ENCODE measurements at places on chromosomes 11 and 22.

DNA sequence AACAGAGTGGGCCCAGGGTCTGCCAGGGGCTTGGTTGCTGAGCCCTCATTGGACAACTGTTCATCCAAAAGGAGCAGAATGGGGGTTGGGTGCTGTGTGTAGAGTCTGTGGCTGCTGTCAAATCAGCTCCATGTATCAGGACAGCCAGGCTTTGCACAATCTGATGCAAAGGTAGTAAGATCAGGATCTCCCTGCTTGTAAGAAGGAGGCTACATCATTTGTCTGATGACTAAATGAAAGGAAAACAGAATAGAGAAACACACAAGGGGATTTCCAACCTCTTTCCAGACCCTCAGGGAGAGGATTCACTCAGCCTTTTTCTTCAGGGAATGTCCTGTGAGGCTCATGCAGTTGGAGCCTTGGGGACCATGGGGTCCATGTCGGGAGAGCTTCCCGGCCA is 7.2 kb downstream of the MICAL2 start:
- DNase-seq: no peak

DNA sequence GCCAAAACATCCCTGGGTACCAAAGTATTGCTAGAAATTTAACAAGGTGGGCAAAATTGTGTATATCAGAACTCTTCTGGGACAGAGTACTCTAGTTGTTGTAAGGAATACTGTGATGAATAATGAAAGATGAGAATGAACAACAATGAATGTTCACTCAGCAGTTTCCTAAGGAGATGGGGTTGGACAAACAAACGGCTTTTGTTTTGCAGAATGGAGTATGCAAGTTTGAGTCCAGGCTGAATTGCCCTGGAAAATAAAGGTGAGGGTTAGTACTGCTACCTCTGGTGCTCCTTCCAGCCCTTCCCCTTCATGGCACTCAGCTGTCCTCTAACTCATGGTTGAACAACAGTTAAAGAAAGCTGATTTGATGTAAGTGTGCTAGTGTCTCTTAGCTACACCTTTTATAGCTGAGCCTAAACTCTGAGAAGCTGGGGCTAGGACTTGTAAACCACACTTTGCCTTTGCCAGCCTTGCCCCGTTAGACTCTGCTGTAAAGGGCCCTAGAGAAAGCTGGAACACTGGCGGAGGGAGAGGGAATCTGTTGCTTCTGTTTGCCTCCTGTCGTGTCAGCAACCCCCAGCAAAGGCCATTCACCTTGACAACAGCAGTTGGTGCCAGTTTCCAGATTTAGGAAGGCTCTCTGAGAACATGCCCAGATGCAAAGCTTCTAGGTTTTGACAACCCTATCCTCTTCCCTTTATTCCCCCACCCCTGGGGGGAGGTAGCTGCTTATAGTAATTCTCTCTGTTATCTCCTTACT is 41.2 kb upstream of the POLD3 start:
- no peak for DNase-seq

DNA sequence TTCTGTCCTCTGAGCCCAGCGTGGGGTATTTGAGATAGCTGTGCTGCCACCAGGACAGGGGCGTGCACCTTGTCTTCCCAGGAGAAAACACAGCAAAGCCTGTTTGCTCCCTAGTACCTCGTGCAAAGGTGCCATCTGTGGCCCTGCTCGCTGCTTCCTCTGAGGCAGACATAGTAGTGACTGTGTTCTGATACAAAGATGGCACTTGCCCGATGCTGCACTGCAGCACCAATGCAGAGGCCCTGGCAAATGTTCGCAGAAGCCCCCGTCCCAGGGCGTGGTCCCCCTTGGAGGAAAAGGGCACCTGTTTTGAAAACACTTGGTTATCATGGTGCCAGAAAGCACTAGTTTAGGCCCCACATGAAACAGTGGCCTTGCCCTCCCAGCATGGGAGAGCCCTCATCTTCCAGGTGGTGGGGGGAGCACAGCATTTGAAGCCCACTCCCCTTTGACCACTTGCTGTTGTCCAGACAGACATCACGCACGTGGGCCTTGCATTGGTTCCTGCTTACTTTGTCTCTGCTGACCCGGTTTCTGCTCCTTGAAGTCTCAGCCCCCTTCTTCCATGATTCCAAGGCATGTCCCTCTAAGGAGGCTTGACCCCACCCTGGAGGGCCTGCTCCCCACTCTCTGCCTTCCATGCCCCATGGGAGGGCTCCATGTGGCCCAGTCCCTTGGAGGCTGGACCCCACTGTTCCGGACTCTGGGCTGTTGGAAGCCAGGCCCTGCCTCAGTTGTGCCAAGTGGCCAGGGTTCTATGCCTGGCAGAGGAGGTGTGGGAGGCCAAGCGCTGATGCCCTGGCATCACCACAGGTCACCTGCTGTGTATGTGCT is 109.4 kb downstream of the KCNQ1OT1 start:
- no peak for DNase-seq

GRCh38 chr11:103659743-103660142 is 376.7 kb upstream of the DDI1 start:
- DNase-seq: no peak

GRCh38 chr11:44267750-44268613 is 42.0 kb downstream of the ALX4 start:
- DNase-seq: no peak

DNA sequence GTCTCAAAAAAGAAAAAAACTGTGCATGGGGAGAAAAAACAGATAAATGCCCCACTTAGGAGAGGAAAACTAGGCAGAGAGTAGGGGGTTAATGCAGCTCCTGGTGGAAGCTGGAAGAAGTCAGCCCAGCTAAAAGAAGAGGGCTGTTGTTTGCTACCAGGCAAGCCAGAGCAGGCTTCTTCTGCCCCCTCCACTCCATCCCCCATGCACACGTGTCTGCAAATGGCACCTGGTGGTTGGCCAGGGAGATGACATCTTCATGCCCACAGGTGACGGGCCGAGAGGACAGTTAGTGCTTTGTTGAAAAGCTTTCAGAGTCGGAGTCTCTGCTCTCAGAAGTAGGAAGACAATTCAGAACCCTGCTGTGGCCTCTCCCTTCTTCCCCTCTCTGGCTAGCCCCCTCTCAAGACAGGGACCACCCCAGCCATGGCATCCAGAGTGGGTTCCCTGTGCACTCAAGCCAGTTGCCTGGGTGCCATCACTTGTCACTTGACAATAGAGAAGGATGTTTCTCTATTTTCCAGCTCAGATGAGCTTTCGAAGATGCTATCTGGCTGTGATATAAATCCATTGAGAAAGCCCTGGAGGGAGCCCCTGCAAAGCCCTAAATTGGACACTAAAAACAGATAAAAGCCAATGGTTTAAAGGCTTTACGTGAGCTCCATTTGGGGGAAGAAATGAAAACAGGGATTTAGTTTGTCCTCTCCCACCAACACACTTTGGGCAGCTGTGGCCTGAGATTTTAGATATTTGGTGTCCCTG is 142.0 kb downstream of the TRIM29 start:
- DNase-seq: no peak

DNA sequence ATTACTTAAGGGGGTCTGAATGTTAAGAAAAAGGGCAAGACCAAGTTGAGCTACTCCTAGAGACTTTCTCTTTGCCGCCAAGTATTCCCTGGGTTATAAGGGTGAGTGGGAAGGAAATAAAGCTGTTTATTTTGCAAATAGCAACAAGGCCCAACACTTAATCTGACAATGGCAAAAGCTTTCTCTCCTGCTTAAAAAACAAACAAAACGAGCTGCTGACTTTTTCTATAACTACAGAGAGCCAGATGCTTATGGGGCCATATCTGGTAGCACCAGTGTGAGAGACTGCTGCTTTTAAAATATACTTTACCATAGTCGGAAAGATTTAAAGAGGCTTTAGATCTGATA is 2.3 kb upstream of the KDM2A start:
- no peak for DNase-seq

- DNase-seq: no peak
Measured at GRCh38 chr11:69215784-69216415, 60.2 kb downstream of the SMIM38 start.

DNA sequence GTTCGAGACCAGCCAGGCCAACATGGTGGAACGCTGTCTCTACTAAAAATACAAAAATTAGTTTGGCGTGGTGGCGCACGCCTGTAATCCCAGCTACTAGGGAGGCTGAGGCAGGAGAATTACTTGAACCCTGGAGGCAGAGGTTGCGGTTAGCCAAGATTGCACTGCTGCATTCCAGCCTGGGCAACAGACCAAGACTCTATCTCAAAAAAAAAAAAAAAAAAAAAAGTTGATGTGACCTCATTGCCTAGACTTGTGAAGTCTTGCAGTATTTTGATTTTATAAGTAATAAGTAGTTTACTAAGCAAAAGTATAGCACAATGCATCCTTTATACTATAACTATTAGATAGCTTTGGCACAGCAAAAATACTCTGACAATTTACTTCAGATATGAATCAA is 9.9 kb upstream of the CUL5 start:
- no peak for DNase-seq

DNA sequence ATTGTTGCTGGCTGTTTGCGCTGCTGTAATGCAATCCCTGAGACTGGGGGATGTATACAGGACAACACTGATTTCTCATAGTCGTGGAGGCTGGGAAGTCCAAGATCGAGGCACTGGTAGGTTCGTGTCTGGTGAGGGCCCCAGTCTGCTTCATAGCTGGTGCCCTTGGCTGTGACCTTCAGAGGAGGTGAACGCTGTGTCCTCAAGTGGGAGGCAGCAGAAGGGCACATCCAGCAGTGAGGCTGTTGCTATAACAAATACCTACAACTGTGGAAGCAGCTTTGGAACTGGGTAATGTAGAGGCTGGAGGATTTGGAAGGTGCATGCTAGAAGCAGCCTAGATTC is 21.3 kb downstream of the KRTAP5-5 start:
- no peak for DNase-seq

DNA sequence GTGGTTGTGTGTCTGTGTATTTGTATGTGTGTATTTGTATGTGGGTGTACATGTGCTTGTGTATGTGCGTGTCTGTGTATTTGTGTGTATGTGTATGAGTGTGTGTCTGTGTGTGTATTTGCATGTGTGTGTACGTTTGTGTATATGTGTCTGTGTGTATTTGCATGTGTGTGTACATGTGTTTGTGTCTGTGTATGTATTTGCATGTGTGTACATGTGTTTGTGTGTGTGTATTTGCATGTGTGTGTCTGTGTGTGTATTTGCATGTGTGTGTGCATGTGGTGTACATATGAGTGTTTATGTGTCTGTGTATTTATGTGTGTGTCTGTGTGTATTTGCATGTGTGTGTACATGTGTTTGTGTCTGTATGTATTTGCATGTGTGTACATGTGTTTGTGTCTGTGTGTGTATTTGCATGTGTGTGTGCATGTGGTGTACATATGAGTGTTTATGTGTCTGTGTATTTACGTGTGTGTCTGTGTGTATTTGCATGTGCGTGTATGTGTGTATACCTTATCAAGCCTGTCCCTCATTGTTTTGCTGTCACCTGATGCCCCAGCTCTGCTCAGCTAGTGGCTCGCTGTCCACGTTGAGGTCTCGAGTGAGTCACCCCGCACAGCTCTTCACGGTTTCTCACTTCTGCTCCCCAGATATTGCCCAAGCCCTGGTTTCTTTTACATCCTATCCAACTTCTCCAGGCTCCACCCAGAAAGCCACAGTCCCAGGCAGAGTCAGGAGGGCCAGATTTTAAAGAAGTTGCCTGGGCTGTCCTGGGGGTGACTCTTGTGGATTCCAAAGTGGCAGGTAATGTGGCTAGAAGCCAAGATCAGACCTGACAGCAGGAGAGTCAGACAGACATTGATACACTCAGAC is 15.2 kb downstream of the MB start:
- no peak for DNase-seq

GRCh38 chr22:42943981-42944380 is 71.0 kb downstream of the PACSIN2 start:
- DNase-seq: no peak

DNA sequence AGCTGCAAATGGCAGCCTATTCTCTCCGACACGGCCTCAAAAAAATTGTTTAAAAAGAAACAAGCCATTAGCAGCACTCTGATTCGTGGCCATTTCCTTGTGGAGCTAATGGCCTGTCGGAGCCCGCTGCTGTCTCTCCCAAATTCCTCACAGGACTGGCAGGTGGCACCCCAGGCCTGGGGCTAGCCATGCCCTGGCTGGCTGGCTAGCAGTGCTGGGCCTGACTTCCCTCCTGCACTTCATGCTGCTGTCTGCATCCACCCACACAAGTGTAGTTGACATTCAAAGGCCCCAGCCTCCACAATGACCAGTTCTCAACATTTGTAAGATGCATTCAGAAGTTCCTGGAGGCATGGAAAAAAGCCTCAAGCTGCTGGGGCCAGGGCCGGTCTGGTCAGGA is 61.5 kb downstream of the SMCO4 start:
- DNase-seq: no peak

- no peak for DNase-seq
Measured at GRCh38 chr11:34278693-34279297, 79.0 kb downstream of the ABTB2 start.

- DNase-seq: no peak
Measured at GRCh38 chr22:24953384-24954113, 1.0 kb downstream of the KIAA1671 start.

DNA sequence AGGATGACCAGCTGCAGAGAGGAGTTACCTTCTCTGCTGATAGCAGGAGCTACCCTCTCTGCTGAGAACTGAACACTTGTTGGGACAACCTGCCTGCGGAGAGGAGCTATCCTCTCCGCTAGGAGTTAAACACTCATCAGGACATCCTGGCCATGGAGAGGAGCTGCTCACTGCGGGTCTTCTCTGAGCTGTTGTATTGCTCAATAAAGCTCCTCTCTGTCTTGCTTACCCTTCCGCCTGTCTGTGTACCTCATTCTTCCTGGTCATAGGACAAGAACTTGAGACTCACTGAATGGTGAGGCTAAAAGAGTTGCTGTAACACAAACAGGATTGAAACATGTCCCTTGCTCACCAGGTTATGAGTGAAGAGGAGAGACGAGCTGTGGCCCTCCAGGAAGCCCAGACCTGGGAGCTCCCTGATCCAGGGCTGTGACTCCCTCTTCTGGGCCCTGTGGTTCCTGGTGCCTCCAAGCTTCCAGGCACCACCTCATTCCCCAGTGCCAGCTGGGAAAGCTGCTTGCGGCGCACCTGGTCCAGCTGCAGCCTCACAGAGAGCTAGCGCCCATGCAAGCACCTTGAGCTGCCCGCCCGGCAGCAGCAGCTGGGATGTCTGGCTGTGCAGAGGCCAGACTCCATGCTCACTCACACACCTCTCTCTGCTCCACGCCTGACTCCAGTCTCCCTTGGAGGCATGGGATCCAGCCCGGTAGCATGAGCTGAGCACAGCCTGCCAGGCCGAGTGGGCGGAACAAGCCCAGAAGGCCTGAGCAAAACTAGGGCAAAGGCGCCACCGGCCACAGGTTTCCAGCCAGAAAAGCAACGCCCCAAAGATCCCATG is 50.5 kb downstream of the RAB30 start:
- no peak for DNase-seq

- DNase-seq: no peak
Measured at GRCh38 chr11:1655168-1656060, 25.8 kb downstream of the KRTAP5-5 start.
